ENCODE measurements at places on chromosomes 3 and 15.

DNA sequence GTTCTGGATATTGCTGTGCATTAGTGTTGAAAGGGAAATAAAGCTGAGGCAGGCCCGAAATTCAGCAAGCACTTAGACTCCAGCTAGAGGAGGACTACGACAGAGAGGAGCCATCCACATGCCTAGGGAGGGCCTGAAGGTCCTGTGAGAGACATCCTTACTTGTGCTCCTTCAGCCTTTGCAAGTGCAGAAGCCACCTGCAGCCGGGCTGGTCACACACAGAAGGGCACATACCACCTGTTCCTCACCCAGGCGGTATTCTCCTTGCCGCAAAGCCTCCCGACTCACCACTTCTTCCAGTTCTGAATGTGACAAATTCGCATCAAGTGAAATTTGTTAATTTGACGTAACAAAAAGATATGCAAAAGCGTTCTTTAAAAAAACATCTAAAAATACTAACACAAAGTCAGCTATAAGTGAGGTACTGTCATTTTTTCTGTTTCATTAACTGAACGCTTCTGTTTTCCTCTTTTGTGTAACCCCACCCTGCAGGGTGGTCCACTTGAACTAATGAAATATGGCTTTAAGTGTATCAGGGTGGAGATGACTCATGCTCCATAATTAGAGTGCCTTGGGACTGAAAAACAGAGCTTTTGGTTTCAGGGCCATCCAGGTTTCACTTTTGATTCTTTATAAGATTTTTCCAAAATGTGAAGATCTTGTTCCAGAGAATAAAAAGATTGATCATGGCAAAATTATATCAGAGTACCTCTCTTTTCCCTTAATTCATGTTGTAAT is 467.9 kb upstream of the ATP11B start:
- no peak for DNase-seq

- DNase-seq: no peak
These were observed 963.4 kb upstream of the SEMA6D start for GRCh38 chr15:46753946-46754345.

GRCh38 chr3:52325686-52326085 is 9.6 kb downstream of the DNAH1 start:
- no peak for DNase-seq

- DNase-seq: no peak
These were observed 28.3 kb upstream of the TASOR start for GRCh38 chr3:56711344-56711743.

- no peak for DNase-seq
These were observed 21.9 kb downstream of the MKRN2 start for GRCh38 chr3:12578742-12579141.

- DNase-seq: no peak
These were observed 52.9 kb downstream of the FEM1B start for GRCh38 chr15:68330416-68330815.
